Right lung (tissue), 10 donors: ENCODE measurements at places on chromosomes 12 and 14.

- no peak for DNase-seq
Measured at GRCh38 chr14:105388110-105388951, 10.0 kb upstream of the TEX22 start.

- DNase-seq = peak; percentile 77
Measured at GRCh38 chr12:76266797-76267196, 81.4 kb downstream of the BBS10 start.

GRCh38 chr12:104356231-104357115 is 52.9 kb downstream of the EID3 start:
- DNase-seq = no peak

DNA sequence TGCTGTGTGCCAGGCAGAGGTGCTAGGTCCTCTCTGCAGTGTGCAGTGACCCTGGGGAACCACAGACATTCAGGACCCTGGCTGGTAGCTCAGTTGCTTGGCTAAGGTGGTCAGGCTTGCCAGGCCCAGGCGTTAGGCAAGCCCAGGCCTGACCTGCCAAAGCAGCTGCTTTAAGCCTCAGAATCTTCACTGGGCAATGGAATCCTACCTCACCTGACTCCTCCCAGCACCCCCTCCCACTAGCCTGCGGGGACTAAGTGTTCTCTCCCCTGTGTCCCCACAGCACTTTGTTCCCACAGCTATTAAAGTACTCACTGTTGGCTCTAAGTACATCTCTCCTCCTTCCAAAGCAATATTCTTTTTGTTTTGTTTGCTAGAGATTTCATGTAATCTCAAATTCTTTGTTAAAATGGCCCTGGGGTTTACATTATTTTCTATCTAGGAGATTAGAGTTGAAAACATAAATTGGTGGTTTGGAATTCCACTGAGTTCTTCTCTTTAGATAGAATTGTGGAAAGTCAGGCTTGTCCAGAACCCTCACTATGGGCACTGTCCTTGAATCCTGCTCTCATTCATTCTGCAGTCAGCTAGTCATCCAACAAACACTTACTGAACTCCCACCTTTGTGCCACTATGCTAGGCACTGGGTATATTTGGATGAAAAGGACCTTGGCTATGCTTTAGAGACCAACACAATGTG is 44.4 kb downstream of the DGLUCY start:
- DNase-seq = no peak

GRCh38 chr12:47249082-47249481 is 169.3 kb upstream of the AMIGO2 start:
- DNase-seq = no peak

- no peak for DNase-seq
Measured at GRCh38 chr12:96152164-96152563, 42.0 kb upstream of the ELK3 start.

DNA sequence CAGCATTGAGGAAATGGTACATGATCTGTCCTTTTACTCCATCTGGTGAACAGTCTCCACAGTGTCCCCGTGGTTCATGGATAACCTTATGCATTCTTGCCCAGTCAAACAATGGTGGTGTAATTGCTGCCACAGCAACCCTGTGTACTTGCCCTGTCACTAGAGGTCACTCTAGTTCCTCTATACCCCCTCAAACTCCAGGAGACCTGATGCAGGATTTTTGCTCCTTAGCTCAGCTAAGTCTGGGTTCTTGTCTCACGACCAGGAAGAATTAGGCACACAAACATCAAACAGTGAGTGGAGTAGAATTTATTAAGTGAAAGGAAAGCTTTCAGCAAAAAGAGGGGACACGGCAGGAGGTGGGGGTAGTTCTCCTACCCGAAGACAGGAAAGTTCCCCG is 24.7 kb upstream of the EEA1 start:
- DNase-seq = no peak

- no peak for DNase-seq
Measured at GRCh38 chr12:120620624-120621023, 19.8 kb upstream of the CABP1 start.

GRCh38 chr12:92715625-92716024 is 12.8 kb downstream of the PLEKHG7 start:
- no peak for DNase-seq

DNA sequence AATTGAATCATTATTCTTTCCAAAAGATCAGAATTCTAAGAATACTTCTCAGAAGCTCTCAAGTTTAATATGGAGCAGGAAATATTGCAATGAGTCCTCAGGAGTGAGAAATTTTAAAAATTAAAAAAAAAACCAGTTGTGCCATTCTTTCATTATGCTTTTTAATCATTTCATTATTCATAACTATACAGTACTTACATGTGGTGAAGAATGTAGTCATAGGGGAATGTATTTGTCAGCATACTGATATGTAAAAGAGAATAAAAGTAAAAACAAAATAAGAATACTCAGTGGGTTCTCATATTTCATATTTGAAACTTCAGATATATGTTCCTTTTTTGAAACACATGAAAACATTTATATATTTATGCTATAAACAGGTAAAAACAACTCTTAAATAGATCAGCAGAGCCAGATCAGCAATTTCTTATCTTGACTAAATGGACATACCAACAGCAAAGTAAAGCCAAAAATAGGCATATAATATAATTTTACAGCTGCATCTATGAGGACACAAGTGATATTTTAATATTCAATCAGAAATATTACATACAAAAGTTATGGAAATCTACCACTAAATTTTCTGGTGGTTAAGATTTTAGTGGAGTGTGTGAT is 19.9 kb upstream of the MBIP start:
- no peak for DNase-seq

- DNase-seq = no peak
Measured at GRCh38 chr14:35985474-35986218, 159.5 kb downstream of the BRMS1L start.

DNA sequence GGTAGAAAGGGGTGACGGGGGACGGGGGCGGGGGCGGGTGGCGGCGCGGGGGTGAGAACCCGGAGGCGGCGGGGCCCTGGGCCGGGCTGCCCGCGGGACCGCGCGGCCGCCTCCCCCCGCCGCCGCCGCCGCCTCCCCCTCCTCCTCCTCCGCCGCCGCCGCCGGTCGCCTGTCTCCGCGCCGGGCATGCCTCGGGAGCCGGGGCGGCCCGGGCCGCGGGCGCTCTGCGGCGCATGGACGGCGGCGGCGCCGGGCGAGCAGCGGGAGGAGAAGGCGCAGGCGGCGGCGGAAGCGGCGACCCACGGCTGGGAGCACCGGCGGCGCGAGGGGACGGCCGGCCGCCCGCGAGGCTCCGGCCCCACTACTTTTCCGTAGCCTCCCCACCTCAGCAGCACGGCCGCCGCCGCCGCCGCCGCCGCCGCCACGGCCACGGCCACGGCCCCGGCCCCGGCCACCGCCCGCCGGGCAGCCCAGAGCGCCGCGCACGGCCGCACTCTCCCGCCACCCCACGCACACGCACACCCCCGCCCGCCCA is at the start of gene NPAS3:
Gene NPAS3, plus strand, starts transcription at position 161 of the 535 bp plus-strand sequence.
- DNase-seq = no peak
